Hematopoietic multipotent progenitor cell treated with erythropoietin and hydrocortisone succinate and interleukin-3 and kit ligand, for 15 days (in vitro differentiated cells): ENCODE measurements at places on chromosomes 6 and 20.

DNA sequence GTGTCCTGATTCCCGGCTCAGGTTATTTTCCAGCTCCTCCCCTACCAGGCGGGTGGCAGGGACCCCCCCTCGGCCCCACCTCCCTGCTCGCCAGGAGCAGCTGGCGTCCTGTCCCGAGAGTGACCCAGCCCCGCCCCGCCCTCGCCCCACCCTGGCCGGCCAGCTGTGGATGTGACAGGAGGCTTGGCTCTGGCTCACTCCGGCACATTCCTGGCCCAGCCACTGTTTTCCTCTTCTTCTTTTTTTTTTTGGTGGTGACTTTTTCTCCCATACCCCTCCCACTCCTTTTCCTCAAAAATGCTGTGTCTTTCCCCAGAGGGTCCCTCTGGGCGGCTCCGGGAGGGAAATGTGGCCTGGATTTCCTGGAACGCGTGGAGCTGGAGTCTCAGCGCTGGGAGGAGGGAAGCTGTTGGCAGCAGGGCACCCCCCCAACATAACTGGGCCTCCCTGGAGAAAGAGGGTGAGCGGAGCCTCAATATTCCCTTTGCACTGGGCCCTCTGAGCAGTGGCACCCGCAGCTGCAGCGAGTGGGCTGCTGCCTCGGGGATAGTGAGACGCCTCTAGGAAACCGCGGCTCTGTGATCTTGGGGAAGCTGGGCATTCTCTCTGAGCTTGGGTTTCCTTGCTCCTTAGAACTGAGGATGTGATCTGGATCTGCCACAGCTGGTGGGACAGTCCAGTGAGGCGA lies 28.3 kb upstream of the CSNK2A1 start:
- no peak for DNase-seq

DNA sequence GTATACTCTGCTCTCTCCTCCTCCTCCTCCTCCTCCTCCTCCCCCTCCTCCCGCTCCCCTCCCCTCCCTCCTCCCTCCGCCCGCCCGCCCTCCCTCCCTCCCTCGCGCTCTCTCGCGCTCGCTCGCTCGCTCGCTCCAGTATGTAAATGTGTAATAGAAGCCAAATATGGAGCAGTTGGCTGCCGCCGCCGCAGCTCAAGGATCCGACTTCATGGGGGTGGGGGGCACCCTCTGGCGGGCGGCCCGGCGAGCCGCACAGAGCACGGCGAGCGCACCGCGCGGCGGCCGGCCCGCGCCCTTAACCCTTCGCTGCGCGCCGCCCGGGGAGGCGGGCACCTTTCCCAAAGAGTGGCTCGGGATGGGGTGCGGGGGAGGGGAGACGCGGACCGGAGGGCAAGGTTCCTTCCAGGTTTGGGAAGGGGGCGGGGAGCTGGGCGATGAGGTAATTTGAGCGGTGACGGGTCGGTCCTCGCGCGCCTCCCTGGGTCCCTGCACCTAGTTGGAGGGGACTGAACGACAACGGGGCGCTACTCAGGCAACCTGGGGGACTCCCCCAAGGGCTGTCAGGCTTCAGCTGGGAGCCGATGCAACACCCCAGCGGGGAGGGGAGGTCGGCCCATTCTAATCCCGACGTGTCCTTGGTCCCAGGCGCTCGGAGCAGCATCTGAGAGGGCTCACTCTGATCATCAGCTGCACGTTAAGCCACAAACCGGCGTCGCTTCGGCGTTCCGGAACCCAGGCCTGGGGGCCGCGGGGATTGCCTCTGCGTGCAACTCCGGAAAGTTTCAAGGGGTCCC lies 409 bp upstream of the ATXN1 start:
- no peak for DNase-seq

DNA sequence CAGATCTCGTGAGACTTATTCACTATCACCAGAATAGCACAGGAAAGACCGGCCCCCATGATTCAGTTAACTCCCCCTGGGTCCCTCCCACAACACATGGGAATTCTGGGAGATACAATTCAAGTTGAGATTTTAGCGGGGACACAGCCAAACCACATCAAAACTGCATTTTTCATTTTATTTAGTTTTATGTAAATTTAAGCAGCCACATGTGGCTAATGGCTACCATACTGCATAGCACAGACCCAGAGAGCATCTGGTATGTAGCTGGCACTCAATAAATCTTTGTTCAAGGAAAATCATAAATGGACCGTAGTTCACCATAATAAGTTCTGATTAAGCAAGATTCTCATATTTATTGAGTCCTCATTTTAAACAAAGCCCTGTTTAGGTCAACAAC lies 15.3 kb downstream of the GFOD1 start:
- DNase-seq, result no peak

DNA sequence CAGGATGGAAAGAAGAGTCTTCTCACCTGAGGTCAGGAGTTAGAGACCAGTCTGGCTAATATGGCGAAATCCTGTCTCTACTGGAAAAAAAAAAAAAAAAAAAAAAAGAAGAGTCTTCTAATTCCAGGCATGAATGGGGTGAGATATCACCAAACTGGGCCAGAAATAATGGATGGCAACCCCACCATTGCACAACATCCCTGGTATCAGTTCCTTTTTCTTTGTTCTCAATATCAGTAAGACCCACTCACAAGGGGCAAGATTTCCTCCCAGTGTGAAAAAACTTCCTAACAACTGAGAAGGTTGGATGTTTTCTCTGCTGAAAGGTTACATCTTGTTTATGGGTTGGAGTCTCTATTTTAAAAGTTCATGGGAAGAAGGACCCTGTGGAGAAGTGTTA lies 23.6 kb upstream of the NR2E1 start:
- DNase-seq, result no peak

DNA sequence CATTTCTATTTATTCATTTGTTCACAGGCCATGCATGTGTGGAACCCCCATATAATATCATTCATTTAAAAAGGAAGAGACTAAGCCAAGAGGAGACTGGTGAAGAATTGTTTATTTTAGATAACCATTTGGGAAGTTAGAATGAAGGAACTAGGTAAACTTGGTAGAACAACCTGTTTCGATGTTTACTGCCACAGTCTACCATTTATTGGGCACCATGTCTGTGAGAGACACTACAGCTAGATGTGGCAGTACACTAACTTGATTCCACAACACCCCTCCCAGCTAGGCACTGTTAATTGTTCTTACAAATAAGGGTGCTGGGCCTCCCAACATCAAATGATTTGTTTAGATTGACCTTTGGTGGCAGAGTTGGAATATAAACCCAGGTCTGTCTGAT lies 592.4 kb downstream of the EPM2A start:
- DNase-seq, result no peak

- no peak for DNase-seq
Measured at GRCh38 chr20:62354811-62355341, 12.2 kb downstream of the LAMA5 start.

GRCh38 chr6:149049230-149049629 lies 268.3 kb upstream of the TAB2 start:
- no peak for DNase-seq

- no peak for DNase-seq
Measured at GRCh38 chr6:13544454-13545186, 29.8 kb upstream of the SIRT5 start.

DNA sequence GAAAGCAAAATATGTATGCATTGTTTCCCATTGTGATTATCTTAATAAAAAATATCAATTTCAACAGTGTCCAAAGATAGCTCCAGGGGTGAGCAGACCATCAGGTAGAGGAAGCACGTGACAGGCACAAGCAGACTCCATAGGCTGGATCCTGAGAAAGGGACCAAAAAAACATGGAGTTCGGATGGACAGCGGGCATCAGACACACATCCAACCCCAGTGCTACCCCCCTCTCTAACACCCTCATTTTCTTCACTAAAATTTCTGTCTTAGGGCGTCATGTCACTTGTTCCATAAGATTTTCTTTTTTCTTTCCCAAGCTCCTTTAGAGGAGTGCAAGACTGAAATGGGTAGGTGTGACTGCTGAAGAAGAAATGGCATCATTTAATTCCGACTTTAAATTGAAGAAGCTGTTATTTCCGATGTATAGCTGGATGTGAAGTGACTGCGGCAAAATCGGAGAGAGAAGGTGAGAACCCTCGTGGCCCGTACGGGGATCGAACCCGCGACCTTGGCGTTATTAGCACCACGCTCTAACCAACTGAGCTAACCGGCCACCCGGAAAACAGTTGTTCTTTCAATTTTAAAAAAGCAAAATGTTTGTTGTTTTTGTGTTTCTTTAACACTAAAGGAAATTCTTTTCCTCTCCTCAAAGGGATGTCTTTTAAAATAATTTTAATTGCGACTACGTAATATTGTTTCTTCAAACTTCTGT lies 10.3 kb upstream of the PRSS16 start:
- peak; percentile 30 for DNase-seq

DNA sequence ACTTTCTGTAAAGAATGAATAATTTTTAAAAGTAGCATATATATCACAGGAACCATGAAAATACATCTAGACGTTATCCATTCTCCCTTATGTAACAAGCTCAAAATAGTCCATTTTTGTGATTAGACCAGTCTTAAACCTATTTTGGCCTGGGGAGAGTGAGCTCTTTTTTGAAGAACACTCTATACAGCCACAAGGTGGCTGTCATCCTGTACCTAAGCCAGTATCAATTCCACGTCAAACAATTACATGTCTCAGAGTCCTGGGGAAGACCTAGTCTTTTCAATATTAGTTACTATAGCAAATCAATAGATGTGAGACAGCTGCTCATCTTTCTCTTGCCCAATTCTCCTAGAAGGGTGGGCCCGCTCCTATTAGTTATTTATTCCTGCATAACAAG lies 28.4 kb downstream of the FBXO5 start:
- DNase-seq, result no peak

- DNase-seq, result no peak
Measured at GRCh38 chr6:166910601-166911000, 45.7 kb downstream of the RNASET2 start.

GRCh38 chr6:127343809-127344659 lies 625 bp upstream of the ECHDC1 start:
- peak; percentile 19 for DNase-seq

GRCh38 chr6:53513056-53513455 lies 31.8 kb downstream of the GCLC start:
- no peak for DNase-seq

- no peak for DNase-seq
Measured at GRCh38 chr6:51472745-51473487, 614.5 kb downstream of the PKHD1 start.

- DNase-seq, result no peak
Measured at GRCh38 chr6:84926189-84927155, 162.1 kb upstream of the TBX18 start.

- DNase-seq, result no peak
Measured at GRCh38 chr6:2945153-2945452, 26.3 kb downstream of the SERPINB6 start.

GRCh38 chr6:91719414-91719813 lies 1132.5 kb upstream of the MAP3K7 start:
- DNase-seq, result no peak

- no peak for DNase-seq
Measured at GRCh38 chr6:47834196-47834595, 52.4 kb downstream of the OPN5 start.

GRCh38 chr6:149323925-149324324 lies 6.4 kb downstream of the TAB2 start:
- no peak for DNase-seq

GRCh38 chr20:45407067-45407745 lies 883 bp upstream of the DBNDD2 start:
- DNase-seq, result no peak

DNA sequence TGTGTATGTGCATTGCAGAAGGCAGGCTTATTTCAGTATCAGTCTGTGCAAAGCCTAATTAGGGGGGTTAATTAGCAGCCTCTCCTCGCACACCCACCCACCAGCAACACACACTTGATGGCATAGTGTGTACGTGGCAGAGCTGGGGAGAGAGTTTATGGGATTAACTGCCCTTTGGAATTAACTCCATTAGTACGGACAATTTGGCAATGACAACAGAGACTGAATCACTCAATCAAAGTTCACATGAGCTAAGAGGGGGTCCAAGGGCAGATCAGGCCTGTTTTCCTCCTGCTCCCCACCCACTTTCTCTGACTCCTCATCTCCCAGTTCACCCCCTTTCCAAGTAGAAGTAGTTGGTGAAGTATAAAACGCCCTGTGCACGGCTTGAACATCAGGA lies 69.5 kb downstream of the LRFN2 start:
- no peak for DNase-seq

- DNase-seq, result no peak
Measured at GRCh38 chr20:9203081-9203447, 134.2 kb downstream of the PLCB4 start.

- no peak for DNase-seq
Measured at GRCh38 chr6:35021004-35021403, 120.1 kb downstream of the TCP11 start.

DNA sequence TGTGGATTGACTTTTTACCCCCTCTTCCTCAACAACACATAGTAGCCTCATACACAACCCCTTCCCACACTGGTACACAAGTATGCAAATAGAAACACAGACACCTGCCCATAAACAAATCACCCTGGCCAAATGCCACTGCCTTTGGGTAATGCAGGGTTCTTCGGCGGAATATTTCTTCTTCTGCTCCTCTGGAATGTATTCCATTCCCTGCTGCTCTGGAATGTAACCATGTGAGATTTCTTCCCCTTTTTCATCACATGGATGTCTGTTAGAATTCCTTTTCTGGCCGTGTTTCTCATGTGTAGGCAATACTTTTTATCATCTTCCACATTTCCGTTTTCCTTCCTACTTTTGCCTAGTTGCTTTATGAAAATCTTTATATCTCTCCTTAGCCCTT lies 76.1 kb upstream of the TPD52L1 start:
- DNase-seq, result no peak

- no peak for DNase-seq
Measured at GRCh38 chr6:18324706-18325042, 60.3 kb upstream of the DEK start.

GRCh38 chr6:101458336-101458735 lies 64.8 kb downstream of the GRIK2 start:
- DNase-seq, result no peak

DNA sequence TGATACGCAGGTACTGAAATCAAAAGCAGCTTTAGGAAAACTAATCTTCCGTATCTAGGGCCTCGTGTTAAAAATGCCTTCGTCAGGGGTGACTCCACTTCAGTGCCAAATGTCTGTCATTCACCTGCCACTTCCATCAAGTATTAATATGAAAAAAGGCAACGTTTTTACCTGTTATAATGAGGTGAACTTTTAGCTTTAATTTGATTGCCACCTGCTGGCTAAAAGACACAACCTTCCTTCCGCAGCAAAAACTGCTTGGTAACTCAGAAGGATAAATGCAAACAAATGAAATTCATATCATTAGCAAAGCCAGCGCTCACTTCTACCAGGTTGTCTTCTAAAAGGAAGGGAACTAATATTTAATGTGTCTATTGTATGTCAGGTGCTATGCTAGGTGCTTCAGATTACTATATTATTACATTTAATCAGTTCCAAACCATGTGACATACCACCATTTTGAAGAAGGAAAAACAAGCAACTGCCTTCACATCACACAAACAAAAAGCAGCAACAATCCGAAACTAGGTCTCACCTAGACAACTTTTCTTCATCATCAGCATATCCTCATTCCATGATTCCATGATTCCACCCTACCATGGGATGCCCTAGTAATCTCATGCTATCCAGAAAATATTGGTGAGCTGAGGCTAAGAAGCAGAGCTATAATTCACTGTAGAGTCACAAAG lies 20.6 kb upstream of the ARHGAP18 start:
- DNase-seq, result peak; percentile 59

- DNase-seq, result no peak
Measured at GRCh38 chr6:55438203-55438602, 110.9 kb downstream of the GFRAL start.
